ENCODE measurements at places on chromosomes 4 and X.

DNA sequence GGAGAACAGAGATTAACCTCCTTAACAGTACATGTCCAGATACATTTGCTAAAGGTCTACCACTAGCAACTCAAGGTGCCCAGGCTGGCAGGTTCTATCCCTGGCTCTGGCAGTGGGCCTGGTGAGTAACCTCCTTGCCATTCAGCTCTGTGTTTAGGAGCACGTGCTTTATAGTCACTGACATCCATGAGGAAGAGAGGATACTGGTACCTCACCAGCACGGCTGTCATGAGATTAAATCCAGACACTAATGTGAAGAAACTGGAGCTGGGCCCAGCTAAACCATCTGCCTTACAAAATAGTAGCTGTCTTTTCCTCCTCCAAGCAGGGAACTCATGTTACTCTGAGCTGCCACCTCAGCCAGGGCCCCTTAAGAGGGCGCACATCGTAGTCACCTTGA is 45.3 kb downstream of the GPRASP3 start:
- DNase-seq: no peak

DNA sequence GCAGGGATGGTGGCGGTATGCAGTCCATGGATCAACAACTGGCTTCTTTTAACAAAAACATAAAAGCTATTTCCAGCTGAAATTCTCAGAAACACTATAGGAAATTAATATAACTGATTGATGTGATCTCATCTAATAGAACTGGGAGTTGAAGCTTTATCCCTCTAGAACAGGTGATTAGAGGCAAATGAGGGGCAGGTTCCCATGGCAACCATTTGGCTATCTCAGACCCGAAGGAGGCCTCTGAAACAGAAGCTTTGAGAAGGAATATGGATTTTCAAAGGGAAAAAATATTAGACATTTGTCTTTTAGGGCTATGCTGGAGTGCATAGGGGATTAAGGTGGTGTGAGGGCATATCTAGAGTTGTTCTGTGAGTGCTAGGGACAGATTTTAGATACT is 50.0 kb downstream of the IGSF1 start:
- DNase-seq: no peak

DNA sequence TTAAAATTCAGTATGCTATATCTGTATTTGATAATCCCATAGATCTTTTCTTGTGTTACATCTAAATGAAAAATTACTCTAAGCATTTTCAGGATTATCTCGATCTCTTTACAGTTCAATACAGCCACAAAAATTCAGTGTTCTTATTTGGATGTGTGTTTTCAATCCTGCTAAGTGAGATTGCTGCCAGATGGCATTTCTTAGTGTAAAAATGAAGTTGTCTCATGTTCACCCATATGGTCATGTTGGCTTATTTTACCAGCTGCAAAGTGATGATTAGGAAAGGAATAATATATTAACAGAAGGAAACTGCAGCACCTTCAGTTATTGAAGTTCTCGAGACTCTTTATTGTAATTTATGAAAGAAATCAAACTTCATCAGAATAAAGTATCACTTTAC is 12.1 kb upstream of the FAM47A start:
- DNase-seq: no peak

- DNase-seq: no peak
Measured at GRCh38 chr4:182338746-182339145, 95.5 kb downstream of the TENM3 start.

GRCh38 chrX:26649534-26649933 is 433.6 kb downstream of the MAGEB5 start:
- no peak for DNase-seq

DNA sequence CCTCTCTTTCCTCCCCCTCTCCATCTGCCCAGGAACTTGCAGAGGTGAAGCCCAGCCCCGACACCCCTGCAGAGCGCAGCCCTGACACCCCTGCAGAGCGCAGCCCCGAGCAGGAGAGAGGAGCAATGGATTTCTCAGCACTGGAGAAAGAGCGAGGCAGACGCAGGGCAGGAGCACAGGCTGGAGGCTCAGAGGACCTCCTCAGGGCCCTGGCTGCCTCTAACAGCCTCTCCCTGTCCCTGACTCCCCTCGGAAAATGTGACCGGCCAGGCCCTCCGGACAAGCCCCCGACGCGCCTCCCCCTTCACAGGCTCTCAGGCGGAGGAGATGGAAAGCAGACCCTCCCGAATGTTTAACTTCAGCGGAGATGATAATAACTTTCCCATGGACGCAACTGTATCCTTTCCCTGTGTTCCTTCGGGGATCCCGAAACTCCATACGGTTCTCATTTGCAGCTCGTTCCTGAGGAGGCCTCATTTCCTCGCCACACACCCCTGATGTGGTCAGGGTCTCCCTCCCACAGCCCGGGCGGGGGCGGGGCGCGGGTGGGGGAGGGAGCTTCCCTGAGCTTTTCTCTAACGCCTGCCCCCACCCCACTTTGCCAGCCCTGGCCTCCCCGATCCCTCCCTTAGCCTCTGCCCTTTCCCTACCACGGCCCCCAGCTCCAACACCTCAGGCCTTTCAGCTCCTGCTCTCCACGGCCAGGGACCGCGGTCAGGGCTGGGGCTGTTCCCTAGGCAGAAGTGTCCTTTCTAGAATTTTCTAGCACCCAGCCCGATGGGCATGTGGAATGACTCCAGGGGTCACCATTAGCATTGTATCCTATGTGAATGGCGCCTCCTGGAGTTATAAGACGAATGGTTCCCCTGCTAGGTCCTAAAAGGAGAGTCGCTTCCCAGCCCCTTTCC is 201.1 kb upstream of the BCOR start:
- peak; percentile 48 for DNase-seq

DNA sequence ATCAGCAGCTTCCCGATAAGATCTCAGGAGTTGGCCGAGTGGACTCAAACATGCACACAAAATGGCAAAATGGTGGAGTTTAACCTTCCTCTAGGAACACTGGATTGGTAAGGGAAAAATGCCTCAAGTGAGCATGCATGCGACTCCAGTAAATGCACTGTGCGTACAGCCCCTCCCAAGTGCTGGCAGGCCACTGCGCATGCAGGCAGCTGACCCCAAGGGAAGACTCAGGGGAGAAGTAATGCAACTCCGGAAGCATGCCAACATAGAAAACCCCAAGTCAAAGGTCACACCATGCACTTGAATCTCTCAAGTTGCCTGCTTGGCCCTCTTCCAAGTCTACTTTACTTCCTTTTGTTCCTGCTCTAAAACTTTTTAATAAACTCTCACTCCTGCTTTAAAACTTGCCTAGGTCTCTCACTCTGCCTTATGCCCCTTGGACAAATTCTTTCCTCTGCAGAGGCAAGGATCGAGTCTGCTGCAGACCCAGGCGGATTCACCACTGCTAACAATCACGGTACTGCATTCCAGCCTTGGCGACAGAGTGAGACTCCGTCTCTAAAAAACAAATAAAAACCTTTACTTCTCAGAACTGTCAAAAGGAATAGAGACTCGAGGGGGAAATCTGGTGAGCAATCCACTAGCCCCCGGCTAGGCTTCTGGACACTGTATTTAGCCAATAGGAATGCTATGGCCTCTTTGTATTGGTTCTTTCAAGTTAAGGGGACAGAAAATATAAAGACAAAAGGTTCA is 33.5 kb downstream of the NYX start:
- no peak for DNase-seq
